ENCODE measurements at places on chromosomes 16 and 17.

GRCh38 chr16:78957317-78958100 is 643.0 kb downstream of the MAF start:
- no peak for DNase-seq

DNA sequence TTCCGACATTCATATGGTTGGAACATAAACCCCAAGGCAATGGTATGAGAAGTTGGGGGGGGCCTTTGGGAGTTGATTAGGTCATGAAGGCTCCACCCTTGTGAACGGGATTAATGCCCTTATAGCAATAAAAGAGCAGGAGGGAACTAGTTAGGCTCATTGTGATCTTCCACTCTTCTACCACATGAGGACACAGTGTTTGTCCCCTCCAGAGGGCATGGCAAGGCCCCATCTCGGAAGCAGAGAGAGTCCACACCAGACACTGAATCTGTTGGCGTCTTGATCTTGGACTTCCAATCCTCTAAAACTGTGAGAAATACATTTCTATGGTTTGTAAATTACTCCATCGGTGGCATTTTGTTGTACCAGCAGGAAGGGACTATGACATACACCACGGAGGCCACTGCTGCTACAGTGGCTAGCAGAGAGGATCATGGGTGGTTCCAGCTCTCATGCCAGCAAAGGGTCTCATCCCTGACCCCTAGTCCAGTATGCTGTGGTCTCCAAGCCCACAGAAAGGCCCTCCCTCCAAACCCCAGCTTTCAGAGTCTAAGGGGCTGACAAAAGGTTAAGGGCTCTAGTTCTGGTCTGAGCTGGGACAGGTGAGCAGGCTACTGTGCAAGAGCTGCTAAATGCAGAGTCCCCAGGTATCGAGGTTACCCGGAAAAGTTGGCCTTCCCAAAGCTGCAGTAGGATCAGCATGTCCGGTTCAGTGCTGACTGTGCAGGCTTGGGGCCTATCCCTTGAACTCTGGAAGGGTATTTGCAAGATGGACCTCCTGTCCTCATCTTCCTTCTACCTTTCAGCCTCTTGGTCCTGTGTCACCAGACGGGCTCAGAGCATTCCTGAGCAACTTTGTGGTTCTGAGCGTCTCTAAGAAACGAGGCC is 12.2 kb downstream of the CCR7 start:
- no peak for DNase-seq

GRCh38 chr17:59428916-59429485 is 97.5 kb downstream of the YPEL2 start:
- DNase-seq: no peak

- no peak for DNase-seq
These were observed 72.5 kb upstream of the AXIN2 start for GRCh38 chr17:65633988-65634387.

GRCh38 chr16:57476546-57477410 is 9.5 kb downstream of the DOK4 start:
- no peak for DNase-seq

DNA sequence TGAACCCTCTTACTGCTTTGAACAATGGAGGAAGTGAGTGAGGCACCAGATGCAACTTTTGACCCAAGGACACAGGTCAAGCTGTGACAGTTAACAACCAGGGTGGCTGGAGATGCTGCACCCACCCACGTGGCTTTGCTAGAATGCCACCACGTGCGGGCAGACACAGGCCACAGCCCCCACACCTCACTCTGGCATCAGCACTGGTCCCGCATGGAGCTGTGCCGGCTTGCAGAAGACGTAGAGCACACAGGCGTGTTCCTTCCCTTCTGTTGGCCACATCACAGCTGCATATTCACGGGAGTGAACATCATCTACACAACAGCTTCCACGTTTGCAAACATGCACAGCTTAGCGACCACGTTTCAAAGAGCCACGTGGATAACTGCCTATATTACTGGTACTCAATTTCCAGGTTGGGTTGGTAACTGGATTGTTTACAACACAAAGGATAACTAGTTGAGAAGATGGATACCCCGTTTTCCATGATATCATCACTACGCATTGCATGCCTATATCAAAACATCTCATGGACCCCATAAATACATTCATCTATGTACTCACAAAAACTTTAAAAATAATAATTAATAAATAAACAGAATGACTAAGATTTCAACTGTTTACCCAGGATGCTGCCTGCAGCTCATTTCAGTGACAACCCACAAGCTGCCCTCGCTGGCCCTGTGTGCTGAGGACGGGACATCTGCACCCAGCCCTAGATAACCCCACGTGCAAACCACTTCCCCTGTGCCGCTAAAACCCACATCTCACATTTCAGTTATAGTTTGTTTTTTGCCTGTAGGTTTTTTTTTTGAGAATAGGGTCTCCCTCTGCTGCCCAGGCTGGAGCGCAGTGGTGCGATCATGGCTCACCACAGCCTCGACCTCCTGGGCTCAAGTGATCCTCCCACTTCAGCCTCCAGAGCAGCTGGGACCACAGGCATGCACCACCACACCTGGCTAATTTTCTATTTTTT is 132.0 kb downstream of the ANKRD11 start:
- DNase-seq: no peak

- no peak for DNase-seq
These were observed 26.3 kb upstream of the METRNL start for GRCh38 chr17:83053021-83053681.

DNA sequence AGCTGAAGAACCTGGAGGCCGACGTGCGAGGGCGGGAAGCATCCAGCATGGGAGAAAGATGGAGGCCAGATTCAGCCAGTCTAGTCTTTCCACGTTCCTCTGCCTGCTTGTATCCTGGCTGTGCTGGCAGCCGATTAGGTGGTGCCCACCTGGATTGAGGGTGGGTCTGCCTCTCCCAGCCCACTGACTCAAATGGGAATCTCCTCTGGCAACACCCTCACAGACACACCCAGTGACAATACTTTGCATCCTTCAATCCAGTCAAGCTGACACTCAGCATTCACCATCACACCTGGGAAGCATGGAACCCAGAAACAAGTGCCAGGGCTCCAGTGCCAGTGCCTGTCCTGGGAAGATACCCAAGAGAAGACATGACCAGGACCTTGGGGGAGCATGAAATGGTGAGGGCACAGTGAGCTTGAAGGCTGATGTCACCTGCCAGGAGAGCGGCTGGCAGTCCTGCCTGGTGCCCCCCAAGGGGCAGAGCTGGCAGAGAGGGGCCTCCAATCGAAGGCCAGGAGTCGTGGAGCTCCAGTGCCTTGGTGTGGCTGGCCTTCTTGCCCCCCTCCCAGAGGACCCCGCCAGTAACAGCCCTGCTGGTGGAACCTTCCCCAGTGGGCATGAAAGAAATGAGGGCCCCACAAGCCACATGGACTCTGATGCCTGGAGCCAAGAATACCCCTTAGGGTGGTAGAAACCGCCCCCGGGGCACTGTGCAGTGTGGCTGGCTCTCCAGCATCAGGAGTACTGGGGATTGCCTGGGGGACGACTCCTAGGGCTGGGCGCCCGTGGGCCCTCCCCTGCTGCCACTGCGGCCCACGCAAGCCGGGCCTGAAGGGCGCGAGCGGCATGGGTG is 643 bp upstream of the NPB start:
- DNase-seq: no peak

DNA sequence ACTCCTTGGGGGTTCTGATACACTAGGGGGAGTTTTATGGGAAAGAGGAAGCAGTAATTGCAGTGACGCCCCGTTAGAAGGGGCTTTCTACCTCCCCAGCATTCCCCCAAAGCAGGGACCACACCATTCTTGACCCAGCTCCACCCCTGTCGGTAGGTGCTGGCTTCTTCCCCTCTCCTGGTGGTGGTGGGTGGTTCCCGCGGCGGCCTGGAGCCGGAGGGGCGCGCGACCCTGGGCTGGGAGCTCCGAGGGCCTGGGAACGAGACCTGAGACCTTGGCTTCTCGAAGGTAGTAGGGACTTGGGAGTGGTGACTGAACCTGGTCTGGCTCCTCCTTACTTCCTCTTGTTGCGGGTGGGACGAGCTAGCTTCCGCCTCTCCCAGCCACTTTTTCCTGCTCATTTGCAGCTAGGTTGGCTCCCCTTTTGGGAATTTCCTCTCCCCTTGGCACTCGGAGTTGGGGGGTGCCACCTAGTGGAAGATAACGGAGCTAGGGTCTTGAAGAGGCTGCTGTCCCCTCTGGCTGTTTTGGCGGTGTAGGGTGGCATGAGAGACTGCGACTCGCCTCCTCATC is 438 bp downstream of the GRN start:
- no peak for DNase-seq

DNA sequence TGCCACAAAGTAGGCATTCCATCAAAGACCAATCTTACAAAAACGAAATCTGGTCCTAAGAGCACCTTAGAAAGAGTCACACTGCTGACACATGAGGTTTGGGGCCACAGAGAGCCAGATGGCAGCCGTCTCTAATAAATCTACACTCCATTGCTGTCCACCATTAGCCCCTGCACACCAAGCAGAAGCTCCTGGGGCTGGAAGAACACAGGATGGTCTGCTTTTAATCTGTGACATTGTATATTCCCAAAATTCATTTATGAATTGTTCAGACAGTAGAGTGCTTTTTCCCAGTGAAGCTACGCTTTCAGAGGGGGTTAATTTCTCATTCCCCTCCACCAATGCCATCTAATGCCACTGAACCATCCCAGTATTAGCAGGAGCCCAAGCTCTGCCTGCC is 1.6 kb downstream of the CYB561 start:
- no peak for DNase-seq

DNA sequence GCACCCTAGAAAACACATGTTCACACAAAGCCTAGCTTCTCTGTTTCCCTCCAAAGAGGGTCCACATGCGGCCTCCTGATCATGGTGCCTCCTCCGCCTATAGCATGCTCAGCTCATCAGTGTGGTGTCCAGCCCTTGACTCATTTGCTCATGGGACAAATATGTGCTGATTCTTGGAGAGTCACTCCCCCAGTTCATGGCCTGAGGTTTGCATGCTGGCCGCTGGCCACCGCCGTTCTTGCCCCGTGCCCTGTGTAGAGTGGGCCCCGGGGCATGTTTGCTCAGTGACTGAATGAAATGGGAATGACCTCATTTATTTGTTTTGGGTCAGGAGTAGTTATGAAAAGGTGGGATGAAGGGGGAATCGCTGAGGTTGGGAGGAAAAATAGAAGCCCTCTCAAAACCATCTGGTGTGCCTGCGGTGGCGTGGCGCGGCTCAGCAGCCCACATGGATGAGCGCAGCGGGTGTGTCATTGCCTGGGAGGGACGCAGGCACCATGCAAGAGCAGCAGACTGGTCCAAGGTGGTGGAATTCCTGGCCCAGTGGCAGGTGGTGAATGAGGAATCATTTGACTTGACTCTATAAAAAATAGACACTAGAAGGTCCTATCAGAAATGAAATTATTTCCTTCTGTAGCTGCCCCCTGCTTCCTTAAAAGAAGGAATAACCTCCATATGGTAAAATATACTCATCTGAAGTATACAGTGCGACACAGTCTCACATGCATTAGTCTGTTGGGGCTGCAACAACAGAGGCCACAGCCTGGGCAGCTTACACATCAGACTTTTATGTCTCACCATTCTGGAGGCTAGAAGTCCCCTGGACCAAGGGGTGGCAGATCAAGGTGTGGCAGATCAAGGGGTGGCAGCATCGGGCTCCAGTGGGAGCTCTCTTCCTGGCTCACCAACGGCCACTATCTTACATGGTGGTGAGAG is 31.7 kb downstream of the CRISPLD2 start:
- DNase-seq: no peak

DNA sequence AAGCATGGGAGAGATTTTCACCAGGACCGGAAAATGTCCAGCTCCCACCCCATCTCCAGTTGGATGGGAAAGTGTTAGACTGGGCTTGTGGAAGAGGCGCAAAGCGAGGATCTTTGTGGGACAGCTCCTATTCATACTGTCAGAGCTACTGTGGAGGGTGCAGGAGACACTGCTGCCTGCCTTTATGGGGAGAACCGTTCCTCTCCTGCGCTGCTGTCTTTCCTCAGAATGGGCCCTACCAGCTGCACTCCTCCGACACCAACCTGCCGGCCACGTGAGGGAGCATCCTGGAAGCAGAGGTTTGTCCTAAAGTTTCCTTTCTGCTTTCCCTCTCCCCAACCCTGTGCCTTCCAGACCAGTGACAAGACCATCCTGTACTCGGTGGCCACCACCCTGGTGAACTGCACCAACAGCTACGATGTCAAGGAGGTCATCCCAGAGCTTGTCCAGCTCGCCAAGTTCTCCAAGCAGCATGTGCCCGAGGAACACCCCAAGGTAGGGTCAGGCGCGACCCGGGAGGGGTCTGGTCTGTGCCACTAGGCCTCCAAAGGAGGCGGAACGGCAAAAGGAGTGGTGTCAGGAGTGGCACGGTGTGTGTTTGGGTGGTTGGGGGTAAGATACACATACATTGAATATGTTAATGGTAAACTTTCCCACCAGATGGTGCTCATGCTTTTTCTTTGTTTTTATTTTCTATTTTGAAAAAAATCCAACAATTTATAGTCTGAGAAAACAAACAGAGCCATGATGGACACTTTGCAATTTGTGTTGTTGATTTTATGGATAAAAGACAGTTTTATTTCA is 23.0 kb downstream of the SLC35G3 start:
- DNase-seq: no peak

GRCh38 chr16:58828901-58829545 is 94.9 kb upstream of the GOT2 start:
- DNase-seq: no peak

DNA sequence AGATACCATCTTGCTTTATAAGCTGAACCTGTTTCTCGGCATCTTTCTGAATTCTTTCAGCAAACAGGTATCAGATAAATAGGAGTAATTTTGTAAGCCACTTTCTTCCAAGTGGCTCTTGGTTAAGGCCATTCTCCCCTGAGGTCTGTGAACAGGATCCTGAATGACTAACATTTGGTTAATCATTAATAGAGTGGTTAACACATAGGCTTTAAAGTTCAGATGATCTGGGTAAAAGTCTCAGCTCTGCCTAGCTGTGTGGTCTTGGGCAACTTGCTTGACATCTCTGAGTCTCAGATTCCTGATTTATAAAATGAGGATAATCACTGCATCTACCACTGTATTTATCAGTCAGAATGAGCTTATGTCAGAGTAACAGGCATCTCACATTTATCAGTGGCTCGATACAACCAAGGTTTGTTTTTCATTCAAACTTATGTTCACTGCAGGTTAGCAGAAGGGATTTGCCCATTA is 44.4 kb upstream of the ANKFN1 start:
- DNase-seq: no peak

DNA sequence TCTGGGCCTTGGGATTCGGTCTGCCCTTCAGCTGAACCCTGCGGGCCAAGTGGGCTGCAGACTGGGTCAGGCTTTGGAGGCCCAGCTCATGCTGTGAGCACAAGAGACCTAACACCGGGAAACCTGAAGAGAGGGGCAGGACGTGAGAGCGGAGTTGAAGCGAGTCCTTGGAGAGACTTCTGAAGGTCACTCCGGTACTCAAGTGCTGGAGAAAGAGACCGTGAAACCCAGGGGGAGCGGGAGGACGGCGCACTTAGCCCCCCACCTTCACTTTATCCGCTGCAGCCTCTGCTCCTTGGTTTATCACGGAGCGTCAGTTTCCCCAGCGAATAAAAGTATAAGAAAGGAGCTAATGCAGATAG is 361 bp downstream of the UQCRC2 start:
- no peak for DNase-seq

DNA sequence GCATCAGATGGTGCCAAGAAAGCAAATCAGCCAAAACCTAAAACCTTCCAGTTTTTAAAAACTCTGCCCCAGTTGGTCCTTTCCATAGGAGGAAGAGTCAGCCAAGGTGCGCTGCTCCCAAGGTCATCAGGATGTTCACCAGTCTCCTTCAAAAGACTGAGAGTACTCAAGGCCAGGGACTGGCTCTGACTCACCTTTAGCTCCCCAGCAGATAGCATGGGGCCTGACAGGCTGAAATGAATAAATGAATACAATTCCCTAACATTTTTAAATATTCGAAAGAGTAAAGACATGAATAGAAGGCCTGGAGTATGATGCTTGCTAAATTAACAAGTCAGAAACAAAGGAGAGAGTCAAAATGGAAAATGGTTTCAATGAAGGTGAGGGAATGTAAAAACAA is 19.2 kb downstream of the EFTUD2 start:
- no peak for DNase-seq

Data from stimulated activated CD4-positive, alpha-beta T cell treated with anti-CD3 and anti-CD28 coated beads, Interleukin-15, amount 100 ng/mL, for 1 hour (primary cell).